ENCODE measurements at places on chromosomes 1 and 21.

DNA sequence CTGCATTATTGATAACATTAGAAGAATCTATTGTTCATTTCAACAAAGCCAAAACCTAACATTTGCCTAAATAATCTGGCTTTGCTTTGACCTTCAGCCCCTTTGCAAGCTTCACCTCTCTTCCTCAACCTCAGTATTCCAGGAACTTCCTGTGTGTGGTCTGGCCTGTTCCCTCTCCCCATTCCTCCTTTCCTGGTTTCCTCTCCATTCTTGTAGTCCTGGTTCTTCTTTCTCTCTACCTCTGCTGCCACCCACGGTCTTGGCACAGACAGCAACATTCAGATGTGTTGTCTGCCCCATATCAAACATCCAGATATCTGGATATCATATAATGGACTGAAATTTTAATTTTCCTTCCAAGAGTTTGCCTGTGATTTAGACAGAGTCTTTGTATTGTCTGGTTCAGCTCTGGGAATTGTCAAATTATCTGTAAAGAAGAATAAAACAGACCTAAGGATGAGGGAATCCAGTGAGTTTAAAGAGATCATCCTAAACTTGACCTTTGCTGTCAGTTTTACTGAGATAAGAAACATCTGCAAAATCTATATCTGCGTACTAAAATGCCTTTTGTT, 148.1 kb upstream of the KCTD3 start:
- no peak for DNase-seq
- no peaks in the 10 kb centered on the region for H3K27me3 ChIP-seq
- H3K4me3 ChIP-seq = no peak overlapping the region
- no peaks in the 10 kb centered on the region for H3K4me1 ChIP-seq

- no peaks in the 10 kb centered on the region for H3K36me3 ChIP-seq
- H3K27me3 ChIP-seq = peaks cover 10% of the 10 kb centered on the region
- H3K27ac ChIP-seq = no peak overlapping the region
- H3K4me3 ChIP-seq = peak overlapping the region; percentile 20
- H3K4me1 ChIP-seq = no peaks in the 10 kb centered on the region
Measured at GRCh38 chr1:30684881-30685795, 38.2 kb downstream of the MATN1 start.

DNA sequence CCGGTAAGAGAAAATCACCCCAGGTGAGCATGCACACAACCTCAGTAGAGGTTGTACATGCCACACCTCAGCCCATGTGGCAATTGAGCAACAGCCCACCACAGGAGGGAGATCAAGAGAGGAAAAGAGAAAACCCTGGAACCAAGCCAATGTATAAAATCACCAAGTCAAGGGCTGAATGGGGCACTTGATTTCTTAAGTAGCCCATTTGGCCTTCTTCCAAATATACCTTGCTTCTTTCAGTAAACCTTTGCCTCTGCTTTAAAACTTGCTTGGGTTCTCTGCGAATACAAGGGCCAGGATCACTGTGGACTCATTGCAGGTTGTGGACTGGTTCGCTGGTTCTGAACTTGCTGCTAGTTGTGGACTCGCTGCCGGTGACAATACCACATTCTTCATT, 1814.0 kb downstream of the PLA2G4A start:
- no peaks in the 10 kb centered on the region for H3K27me3 ChIP-seq
- H3K27ac ChIP-seq = no peak overlapping the region
- no peak for DNase-seq
- H3K36me3 ChIP-seq = no peaks in the 10 kb centered on the region

- H3K4me1 ChIP-seq = peaks cover 3% of the 10 kb centered on the region
- no peak overlapping the region for H3K4me3 ChIP-seq
- DNase-seq = no peak
- no peaks in the 10 kb centered on the region for H3K27me3 ChIP-seq
- H3K27ac ChIP-seq = no peak overlapping the region
Measured at GRCh38 chr1:112991402-112992120, 35.6 kb upstream of the SLC16A1 start.

- H3K27me3 ChIP-seq = no peaks in the 10 kb centered on the region
- H3K4me1 ChIP-seq = no peaks in the 10 kb centered on the region
- H3K4me3 ChIP-seq = no peak overlapping the region
- H3K36me3 ChIP-seq = no peaks in the 10 kb centered on the region
Measured at GRCh38 chr1:83673312-83673711, 325.6 kb downstream of the TTLL7 start.

GRCh38 chr1:231079163-231079562, 39.1 kb upstream of the FAM89A start:
- H3K36me3 ChIP-seq = no peaks in the 10 kb centered on the region
- no peak overlapping the region for H3K27ac ChIP-seq
- no peak for DNase-seq

DNA sequence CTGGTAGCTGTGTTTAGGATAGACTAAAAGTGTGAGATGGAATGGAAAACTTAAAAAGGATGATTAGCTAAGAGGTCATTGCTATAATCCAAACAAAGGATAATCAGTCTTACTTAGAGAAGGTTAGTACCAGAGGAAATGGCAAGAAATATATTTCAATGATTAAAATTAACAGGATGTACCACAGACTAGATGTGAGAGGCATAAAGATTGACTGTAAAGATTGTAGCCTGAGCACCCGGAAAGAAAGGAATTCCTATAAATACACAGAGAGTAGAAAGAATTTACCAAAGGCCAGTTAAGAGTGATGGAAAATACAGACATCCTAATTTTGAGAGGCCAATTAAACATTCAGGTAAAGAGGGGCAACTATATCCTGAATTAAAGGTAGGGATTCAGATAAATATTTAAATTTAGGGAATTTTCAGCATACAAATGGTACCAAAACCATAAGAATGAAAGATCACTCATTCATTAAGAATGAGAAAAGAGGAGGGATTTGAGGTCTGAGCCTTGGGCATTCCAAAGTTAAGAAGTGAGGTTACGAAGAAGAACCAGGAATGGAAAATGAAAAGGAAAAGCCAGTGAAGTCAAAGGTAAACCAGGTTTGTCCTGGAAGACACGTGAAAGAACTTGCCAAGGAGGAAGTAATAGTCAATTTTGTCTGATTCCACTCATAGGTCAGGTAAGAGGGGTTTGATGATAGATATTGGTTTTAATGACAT, 46.4 kb upstream of the RGS1 start:
- H3K27me3 ChIP-seq = no peaks in the 10 kb centered on the region
- H3K36me3 ChIP-seq = no peaks in the 10 kb centered on the region
- H3K4me3 ChIP-seq = no peak overlapping the region
- no peaks in the 10 kb centered on the region for H3K4me1 ChIP-seq
- DNase-seq = no peak

GRCh38 chr1:101905283-101905835, 91.4 kb downstream of the OLFM3 start:
- no peak for DNase-seq
- no peak overlapping the region for H3K27ac ChIP-seq
- H3K36me3 ChIP-seq = no peaks in the 10 kb centered on the region
- H3K27me3 ChIP-seq = no peaks in the 10 kb centered on the region
- no peak overlapping the region for H3K4me3 ChIP-seq

DNA sequence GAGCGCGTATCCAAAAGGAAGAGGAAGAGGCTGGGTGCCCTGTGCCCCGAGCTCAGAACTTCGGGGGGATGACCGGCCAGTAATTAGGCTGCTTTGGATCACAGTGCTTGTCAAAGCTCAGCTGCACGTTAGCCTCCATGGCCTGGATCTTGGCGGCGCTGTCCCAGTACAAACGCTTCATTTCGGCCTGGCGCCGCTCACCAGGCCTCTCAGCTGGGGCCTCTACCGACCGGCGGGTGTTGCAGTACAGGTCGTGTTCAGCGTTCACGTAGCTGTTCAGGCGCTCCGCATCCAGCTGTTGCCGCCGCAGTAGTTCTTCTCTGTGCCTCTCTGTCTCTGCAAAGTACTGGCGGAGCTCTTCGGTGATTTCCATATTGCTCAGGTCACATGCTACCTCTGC, 1.4 kb upstream of the ZNF326 start:
- no peaks in the 10 kb centered on the region for H3K36me3 ChIP-seq
- no peaks in the 10 kb centered on the region for H3K4me1 ChIP-seq
- H3K27ac ChIP-seq = no peak overlapping the region
- no peak for DNase-seq
- H3K27me3 ChIP-seq = no peaks in the 10 kb centered on the region

- DNase-seq = no peak
- H3K36me3 ChIP-seq = no peaks in the 10 kb centered on the region
Measured at GRCh38 chr1:39877980-39878956, 5.0 kb downstream of the TRIT1 start.

GRCh38 chr1:24325587-24326449, 6.7 kb downstream of the GRHL3 start:
- no peak overlapping the region for H3K27ac ChIP-seq
- no peak overlapping the region for H3K4me3 ChIP-seq
- H3K36me3 ChIP-seq = no peaks in the 10 kb centered on the region
- DNase-seq = no peak

- H3K27ac ChIP-seq = no peak overlapping the region
- H3K4me1 ChIP-seq = no peaks in the 10 kb centered on the region
- no peak for DNase-seq
- no peak overlapping the region for H3K4me3 ChIP-seq
Measured at GRCh38 chr1:20875198-20875973, 88.3 kb upstream of the HP1BP3 start.

- H3K4me3 ChIP-seq = no peak overlapping the region
- H3K36me3 ChIP-seq = peaks cover 6% of the 10 kb centered on the region
- no peak overlapping the region for H3K27ac ChIP-seq
- DNase-seq = no peak
- no peaks in the 10 kb centered on the region for H3K27me3 ChIP-seq
Measured at GRCh38 chr1:70256664-70257063, 35.5 kb downstream of the SRSF11 start.

GRCh38 chr1:64923294-64923718, 43.0 kb downstream of the JAK1 start:
- peaks cover 3% of the 10 kb centered on the region for H3K4me1 ChIP-seq
- H3K27me3 ChIP-seq = no peaks in the 10 kb centered on the region
- no peak overlapping the region for H3K27ac ChIP-seq
- no peak for DNase-seq
- H3K36me3 ChIP-seq = no peaks in the 10 kb centered on the region

- no peaks in the 10 kb centered on the region for H3K27me3 ChIP-seq
- DNase-seq = no peak
- H3K36me3 ChIP-seq = no peaks in the 10 kb centered on the region
- no peak overlapping the region for H3K4me3 ChIP-seq
Measured at GRCh38 chr1:82388679-82389078, 587.9 kb downstream of the ADGRL2 start.

- no peaks in the 10 kb centered on the region for H3K27me3 ChIP-seq
- H3K4me1 ChIP-seq = no peaks in the 10 kb centered on the region
- H3K4me3 ChIP-seq = no peak overlapping the region
- H3K36me3 ChIP-seq = no peaks in the 10 kb centered on the region
- no peak for DNase-seq
- H3K27ac ChIP-seq = no peak overlapping the region
Measured at GRCh38 chr1:217495249-217495648, 135.6 kb downstream of the GPATCH2 start.

DNA sequence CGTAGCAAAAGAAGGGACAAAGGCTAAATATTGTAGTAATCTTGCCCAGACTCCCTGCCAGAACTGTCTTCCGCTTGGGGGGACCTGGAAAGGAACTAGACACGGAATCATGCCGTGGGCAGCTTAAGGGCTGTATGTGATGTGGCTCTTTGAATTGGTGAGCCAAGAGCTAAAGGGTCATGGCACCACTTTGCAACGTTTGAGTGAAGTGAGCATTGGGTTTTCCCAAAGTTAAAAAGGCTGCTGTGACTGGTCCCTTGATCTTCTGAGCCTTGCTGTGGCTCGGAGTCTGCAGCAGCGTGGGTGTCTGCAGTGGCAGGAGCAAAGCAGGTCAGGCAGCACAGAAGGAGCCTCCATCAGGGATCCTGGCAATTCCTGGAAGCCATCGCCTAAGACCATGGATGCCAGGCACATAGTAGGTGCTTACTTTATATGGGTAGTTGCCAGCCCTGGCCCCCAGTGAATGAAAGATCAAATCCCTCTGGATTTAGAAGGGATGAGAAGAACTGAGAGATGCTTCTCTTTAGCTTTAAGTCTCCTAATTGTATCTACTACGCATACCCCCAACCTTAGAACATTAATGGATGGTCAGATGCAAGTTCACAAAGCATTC, 1.8 kb downstream of the SMYD2 start:
- no peaks in the 10 kb centered on the region for H3K27me3 ChIP-seq
- no peak overlapping the region for H3K27ac ChIP-seq
- H3K4me3 ChIP-seq = peak overlapping the region; percentile 99
- DNase-seq = no peak
- H3K4me1 ChIP-seq = no peaks in the 10 kb centered on the region

DNA sequence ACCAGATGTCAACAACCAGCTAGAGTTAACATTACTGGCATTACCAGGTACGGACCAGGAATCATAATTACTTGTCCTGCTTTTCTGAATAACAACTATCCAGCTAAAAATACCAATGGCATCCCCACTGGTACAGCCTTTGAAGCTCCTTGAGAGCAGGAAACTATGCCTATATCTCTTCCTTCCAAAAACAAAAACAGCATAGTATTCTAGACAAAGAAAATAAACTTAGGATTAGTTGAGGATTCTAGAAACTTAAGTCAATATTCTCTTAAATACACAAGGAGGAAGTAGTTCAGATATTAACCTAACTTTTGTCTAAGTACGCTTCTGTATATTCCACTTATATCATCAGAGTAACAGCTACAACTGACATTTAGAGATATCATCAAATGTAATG, 3.0 kb downstream of the FUBP1 start:
- no peaks in the 10 kb centered on the region for H3K4me1 ChIP-seq
- peaks cover 4% of the 10 kb centered on the region for H3K36me3 ChIP-seq
- H3K4me3 ChIP-seq = peak overlapping the region; percentile 86
- no peak overlapping the region for H3K27ac ChIP-seq
- H3K27me3 ChIP-seq = no peaks in the 10 kb centered on the region

DNA sequence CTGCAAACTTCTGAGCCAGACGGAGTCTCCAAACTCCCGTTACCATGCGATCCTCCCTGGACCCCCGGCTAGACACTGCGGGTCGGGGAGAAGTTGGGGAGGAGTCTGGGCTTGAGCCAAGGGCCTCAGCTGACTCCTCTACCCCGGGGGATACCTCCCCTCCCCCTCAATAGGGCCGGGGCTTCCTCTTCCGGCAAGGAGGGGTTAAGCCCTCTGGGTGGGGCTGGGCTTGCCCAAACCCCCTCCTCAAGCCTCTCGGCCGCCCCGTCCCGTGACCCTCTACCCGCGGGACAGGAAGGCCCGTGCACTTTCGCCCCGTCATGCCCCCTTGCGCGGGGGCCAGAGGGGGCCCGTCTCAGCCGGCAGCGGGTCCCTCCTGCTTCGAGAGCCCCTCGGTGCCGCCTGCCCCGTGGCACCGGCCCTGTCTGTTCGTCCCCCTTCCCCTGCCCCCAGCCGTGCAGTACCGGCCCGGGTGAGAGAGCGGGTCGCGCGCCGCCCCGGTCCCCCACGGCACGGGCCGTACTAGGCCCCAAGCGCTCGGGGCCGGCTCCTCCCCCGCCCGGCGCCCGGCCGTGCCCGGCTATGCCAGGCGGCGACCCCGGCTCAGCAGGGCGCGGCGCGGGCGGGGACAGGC, 652 bp downstream of the ARL8A start:
- H3K36me3 ChIP-seq = no peaks in the 10 kb centered on the region
- no peak for DNase-seq
- peak overlapping the region; percentile 96 for H3K27ac ChIP-seq
- H3K4me3 ChIP-seq = peak overlapping the region; percentile 98
- H3K27me3 ChIP-seq = no peaks in the 10 kb centered on the region

DNA sequence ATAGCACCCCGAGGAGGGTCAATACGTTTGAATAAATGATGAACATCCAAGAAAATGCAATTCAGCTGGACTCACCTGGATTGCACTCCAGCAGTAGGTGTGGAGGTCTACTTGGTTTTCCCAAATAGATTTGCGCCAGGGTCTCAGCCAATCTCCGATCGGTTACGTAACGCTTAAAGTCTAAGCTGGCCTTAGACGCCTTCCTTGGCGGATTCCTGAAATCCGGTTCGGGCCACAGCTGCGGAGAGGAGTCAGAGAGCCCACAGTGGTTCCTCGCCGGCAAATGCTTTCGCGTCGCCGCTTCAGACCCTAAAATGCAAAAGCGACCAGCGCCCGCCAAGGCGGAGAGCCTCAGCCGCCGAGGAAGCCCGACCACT, 322 bp downstream of the TFB2M start:
- H3K4me3 ChIP-seq = peak overlapping the region; percentile 98
- no peaks in the 10 kb centered on the region for H3K27me3 ChIP-seq
- no peak for DNase-seq
- H3K36me3 ChIP-seq = no peaks in the 10 kb centered on the region

Data from ascending aorta (tissue), 2 donors.